Mucosa of descending colon (tissue), 3 donors: ENCODE measurements at places on chromosomes 6 and 20. TPM values are rescaled to one million over a fixed set of nuclear protein-coding genes. Genes with fewer than 3 reads are reported as not detected.

RING1 gene
- 45.1 TPM for total RNA-seq

SH3BGRL2 gene
- total RNA-seq: 127 TPM

DNA sequence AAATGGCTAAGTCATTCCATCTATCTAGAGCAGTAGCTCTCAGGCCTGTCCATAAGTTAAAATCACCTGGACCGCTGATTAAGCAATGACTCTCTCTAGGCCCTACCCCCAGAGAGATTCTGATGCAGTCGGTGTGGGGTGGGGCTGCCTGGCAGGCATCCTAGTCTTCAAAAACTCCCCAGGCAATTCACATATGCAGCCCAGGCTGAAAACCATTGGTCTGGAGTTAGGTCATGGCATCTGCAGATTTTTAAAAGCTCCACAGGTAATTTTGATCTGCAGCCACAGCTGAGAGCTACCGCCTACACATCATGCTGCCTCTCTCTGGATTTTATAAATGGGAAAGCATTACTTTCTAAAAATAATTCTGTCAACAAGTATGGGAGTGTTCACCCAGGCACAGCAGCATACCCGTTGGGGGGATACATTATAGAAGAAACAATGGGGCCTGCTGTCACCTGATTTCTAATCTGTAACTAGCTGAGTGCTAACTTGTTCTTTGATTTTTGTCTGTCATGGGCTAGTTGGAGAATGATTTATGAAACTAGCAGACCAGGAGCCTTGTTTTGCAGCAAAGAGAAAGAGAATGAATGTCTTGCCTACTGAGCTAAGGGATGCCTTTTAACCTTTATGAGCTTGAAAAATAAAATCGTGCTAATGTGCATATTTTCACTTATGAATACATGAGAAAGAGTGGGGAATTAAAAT, 44.1 kb upstream of the ATXN1 start:
- no peak for DNase-seq

DNA sequence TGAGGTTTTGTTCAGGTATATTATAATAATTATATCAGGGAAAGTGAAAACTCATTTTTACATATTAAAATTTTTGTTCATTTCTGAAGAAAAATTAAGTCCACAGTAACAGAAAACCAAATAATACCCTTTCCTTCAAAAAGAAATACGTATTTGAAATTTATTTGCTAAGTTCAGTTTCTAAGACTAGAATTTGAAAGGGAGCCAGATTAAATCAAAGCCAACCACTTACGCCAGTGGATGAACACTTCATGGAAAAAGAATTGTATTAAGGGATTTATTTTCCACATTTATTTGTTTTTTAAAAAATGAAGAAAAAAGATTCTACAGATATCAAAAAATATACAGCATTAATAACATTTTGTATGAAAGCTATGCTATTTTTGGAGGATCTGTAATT, 654.4 kb downstream of the EYS start:
- DNase-seq: no peak

- no peak for DNase-seq
Measured at GRCh38 chr6:124903797-124904196, 58.4 kb upstream of the RNF217 start.

DNA sequence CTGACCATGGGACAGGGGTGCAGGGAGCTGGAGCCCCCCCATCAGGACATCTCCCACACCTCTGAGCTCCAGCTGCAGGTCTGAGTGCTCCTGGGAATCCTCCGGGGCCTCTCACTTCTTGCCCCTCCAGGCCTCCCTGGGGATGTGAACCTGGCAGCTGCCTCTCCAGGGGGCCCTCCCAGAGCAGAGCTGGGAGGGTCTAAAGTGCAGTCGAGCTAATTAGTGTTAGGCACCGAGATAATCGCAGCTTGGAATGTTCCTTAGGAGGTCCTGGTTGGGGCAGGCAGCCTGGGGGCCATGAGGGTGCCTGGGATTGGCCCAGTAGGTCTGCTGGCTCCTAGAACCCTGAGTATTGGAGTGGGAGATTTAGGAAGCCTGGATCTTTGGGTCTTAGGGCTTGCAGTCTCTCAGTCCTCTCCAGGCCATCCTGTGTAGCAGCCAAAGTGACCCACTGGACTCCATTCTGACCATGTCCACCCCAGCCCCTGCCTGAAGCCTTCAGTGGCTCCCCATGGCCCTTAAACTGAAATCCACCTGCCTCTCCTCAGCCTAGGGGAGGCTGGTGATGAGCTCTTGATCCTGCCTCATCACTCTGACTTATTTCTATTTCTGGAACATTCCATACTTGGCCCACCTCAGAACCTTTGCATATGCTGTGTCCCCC, 26.0 kb downstream of the CEBPB start:
- no peak for DNase-seq
